HTR-8/SVneo (cell line): ENCODE measurements at places on chromosomes 13 and 19.

DNA sequence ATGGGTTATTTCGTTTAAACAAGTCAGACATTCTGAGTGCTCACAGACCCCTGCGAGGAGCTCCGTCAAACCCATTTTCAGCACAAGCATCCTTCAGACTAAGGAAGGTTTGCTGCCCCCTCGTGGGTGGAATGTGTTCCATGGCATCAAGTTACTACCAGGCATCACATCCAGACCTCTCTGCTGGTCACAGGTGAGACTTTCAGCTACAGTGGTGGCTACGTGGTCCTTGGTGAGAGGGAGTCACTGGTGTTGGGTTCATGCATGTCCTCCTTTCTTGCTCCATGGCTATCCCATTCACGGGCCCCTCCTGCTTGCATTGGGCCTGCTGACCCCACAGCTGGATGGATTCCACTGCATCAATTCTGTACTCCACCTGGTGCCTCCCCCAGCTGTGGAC, 9.1 kb upstream of the LILRB5 start:
- peak; percentile 67 for DNase-seq

GRCh38 chr19:54648129-54648528, 14.7 kb upstream of the LILRB4 start:
- DNase-seq, result no peak

DNA sequence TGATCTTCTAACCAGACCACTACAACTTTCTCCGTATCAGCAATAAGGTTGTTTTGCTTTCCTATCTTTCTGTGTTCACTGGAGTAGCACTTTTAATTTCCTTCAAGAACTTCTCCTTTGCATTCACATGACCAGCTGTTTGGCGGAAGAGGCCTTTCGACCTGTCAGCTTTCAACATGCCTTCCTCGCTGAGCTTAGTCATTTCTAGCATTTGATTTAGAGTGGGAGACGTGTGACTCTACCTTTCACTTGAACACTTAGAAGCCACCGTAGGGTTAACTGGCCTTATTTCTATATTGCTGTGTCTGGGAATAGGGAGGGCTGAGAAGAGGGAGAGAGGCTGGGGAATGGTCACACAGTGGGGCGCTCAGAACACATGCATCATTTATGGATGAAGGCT, 104.7 kb downstream of the TUBGCP3 start:
- DNase-seq, result no peak

GRCh38 chr13:25846222-25846984, 205.4 kb downstream of the SHISA2 start:
- DNase-seq, result no peak

DNA sequence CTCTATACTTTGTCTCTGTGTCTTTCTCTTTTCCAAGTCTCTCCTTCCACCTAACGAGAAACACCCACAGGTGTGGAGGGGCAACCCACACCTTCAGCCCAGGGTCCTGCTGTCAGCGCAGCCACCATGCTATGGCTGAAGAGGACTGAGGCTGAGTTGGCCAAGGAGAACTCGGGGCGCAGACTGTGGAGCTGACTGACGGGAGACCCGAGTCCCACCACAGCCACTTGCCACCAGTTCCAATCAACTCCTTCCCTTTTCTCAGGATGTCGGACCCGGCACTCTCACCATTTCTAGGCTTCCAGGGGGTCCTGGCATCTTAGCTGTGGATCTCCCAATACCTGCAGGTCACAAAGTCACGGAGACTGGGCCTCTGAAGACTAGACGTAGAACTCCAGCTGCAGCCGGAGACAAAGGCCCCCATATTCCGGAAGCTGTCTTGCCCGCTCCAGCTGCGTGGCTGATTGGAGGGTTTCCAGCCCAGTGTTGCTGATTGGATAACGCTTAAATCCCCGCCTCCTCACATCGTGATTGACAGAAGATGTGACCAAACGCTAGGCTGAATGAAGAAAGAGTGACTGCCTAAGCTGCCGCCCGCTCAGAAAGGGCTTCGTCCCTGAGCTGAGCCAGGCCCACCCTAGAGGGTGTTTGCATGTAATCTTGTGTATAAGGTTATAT, 63.6 kb downstream of the ZNF429 start:
- no peak for DNase-seq

- no peak for DNase-seq
These were observed 503.7 kb downstream of the DIAPH3 start for GRCh38 chr13:59659981-59660380.

- no peak for DNase-seq
These were observed 94.7 kb downstream of the RBM26 start for GRCh38 chr13:79311386-79311785.

GRCh38 chr19:16836115-16837034, 7.2 kb downstream of the SIN3B start:
- no peak for DNase-seq

DNA sequence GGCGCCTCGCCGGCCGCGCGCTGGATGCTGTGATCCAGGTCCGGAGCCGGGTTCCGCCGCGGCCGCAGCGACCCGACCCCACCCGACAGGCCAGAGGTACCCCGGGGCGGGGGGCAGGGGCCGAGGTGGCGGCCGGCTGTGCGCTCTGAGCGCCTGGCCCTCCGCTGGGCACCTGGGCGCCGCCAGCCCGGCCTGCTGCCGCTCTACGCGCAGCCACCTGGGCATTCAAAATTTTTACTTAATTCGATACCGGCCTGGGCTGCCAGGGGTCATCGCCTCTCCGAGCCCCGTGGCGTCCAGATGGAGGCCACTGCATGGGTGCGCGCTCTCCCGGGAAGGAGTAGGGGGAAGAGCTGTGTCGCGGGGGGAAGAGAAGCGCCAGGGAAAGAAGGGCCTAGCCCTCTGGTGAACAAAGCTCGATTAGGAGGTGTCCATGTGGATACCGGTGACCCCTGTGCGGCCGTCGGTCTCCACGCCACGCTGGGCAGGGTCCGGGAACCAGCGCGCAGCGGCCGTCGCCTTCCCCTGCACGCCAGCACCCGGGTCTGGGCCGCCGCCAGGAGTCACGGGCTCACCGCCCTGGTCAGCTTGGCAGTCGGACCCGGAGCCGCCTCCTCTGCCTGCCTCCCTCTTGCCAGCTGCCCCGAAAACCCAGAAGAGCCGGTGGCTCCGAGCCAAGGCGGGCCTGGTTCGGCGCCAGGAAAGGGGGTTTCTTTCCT, 666 bp downstream of the BIVM start:
- DNase-seq, result no peak

DNA sequence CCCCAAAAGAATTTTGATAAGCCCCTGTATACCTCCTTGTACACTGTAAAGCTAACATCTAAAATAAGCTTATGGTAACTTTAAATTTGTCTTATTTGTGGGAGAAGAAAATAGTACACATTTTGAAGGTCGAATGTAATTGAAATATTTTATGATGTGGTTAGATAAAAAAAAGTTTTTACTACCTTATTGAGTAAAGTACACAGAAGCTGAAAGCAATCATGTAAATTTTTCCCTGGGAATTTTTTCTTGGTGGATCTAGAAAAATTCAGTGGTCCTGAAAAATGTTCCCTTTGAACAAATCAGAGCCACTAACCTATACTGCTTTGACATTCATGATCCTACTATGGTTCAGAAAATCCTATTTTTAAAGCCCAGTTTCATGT, 46.9 kb downstream of the SIPA1L3 start:
- DNase-seq, result no peak

DNA sequence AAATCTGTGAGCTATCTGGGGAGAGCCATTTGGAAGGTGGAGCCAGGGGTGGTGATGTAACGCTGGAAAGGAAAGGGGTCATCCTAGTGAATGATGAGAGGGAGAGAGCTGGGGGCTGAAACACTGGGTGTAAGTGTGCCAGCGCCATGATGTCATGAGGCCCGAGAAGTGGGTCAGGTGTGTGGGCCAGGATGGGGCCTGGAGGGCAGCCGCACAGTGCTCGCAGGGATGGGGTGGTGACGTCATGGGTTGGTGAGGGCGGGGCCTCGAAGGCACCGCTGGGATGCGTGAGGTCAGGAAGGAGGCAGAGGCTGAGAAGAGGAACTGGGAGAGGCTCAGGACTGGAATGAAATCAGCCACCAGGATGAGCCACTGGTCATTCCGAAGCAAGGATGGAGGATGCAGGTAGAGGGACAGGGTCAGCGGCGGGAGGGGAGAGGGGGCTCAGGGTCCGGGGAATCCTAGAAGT, 4.4 kb downstream of the CCDC61 start:
- no peak for DNase-seq

DNA sequence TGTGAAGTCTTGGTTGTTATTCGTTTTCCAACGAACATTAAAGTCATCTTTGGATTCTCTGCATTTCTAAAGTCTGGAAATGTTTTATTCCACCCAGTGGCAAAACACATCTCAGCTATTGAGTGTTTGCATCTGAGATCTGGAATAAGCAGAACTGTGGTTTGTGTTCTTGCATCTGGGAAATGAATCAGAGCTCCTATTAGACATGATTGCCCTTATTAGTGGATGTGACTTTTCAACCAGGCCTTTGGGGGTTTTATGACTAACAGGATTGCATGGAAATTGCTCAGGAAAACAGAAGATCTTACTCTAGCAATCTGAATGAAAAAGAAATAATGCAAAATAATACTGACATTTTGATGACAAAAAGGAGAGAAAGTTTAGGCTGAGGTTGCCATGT, 488.8 kb downstream of the IRS2 start:
- DNase-seq, result no peak

DNA sequence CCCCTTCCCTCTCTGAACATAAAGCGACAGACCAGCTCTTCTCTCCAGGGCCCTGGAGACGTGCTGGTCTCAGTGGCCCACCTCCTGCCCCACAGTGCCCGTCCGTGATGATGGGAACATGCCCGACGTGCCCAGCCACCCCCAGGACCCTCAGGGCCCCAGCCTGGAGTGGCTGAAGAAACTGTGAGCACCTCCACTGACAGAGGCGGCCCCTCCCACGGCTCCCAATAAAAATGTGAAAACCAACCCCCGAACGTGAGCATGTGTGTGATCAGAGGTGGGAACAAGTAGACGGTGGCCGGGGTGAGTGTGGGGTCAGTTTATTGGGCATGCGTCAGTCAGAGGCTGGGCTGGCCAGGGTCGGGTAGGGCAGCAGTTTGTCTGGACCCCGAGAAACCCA, 4.1 kb downstream of the NDUFA3 start:
- no peak for DNase-seq

- no peak for DNase-seq
These were observed 25.0 kb downstream of the ELL start for GRCh38 chr19:18496980-18497256.

DNA sequence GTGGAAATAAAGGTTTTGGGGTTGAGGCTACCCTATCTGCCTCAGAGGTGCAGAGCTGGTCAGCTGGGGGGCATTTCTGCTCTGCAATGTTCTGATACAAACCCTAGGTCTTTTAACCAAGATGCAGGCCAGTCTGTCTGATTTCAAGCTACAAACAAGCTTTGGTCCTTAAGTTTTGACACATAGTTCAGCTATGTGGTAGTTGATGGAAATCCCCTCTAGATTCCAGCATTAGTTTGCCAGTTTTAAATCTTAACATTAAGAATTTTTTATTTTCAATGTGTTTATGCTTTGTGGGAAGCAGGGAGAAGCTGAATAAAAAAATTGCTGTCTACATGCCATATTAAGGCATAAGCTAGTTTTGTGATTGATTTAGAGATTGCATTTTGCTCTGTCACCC, 225.7 kb downstream of the LMO7 start:
- no peak for DNase-seq

DNA sequence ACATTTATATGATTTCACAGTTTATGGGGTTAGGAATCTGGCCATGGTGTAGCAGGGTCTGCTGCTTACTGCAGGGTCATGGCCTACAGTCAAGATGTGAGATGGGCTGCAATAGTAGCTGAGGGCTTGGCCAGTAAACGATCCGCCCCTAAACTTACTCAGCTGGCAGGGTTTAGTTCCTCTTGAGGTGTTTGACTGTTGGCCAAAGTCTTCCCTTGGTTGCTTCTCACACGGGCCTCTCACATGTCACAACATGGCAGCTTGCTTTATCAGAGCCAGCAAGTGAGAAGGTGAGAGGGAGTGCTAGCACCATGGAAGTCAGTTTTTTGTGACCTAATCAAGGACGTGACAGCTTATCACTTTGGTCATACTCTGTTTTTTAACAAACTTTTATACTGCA, 77.1 kb downstream of the DNAJC3 start:
- no peak for DNase-seq

GRCh38 chr13:74004109-74004508, 130.1 kb downstream of the KLF12 start:
- DNase-seq, result no peak

DNA sequence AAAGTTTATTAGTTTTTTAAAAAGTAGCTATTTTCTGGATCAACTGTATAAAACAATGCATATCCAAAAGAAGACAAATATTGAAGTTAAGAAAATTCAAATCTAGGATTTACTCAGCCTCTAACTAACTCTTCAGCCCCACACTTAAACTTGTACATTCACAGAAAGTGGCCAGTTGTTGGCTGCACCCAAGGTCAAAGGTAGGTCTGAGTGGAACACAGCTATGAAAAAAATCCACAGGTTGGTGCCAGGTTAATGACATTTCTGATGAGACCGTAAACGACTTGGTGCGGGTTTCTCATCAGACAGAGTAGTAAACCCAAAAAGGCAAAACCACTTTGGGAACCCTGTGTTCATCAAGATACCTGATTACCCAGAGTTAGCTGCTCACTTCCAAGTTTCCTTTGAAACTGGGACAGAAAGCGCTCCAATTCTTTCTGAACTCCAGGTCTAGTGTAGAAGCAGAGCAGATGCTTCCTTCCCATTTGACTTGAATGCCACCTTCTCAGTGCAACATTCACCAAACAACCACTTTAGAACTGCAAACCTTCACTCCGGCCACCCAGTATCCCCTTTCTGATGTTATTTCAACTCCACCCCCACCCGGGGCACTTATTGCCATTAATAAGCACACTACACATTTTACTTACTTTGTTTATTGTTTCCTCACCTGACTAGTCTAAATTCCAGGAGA, 208.3 kb upstream of the STARD13 start:
- DNase-seq, result no peak

GRCh38 chr19:47094557-47095475, 18.8 kb downstream of the ZC3H4 start:
- DNase-seq, result no peak

- peak; percentile 1 for DNase-seq
These were observed 830.2 kb upstream of the SPRY2 start for GRCh38 chr13:81171065-81171647.

DNA sequence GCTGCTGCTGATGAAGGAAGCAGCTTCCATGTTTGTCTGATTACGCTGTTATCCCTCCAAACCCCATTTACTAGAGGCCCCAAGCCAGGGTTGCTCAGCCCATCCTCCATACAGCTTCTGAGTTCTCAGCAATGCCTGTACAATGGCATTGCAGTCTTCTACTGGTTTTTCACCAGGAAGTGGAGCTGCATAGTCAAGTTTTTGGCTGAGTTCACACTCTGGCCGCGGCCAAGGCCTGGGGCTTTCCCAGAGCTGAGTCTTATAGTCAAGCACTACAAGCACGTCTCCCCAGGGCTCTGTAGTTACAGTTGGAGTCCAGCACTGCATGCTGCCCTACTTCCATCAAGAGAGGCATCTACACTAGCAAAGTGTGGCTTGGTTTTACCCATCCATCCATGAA, 182.5 kb downstream of the POU4F1 start:
- DNase-seq, result no peak
